D341Med (cell line): ENCODE measurements at places on chromosomes 6 and 20.
A peak's percentile ranks its signal among the peaks of the same experiment; 100 is the strongest.

- DNase-seq, result no peak
These were observed 269.9 kb upstream of the AGPAT4 start for GRCh38 chr6:161543684-161544309.

GRCh38 chr6:157997893-157998608 is 16.4 kb downstream of the SYNJ2 start:
- DNase-seq, result no peak

- DNase-seq, result no peak
These were observed 568.0 kb upstream of the MARCKS start for GRCh38 chr6:113289166-113289565.

DNA sequence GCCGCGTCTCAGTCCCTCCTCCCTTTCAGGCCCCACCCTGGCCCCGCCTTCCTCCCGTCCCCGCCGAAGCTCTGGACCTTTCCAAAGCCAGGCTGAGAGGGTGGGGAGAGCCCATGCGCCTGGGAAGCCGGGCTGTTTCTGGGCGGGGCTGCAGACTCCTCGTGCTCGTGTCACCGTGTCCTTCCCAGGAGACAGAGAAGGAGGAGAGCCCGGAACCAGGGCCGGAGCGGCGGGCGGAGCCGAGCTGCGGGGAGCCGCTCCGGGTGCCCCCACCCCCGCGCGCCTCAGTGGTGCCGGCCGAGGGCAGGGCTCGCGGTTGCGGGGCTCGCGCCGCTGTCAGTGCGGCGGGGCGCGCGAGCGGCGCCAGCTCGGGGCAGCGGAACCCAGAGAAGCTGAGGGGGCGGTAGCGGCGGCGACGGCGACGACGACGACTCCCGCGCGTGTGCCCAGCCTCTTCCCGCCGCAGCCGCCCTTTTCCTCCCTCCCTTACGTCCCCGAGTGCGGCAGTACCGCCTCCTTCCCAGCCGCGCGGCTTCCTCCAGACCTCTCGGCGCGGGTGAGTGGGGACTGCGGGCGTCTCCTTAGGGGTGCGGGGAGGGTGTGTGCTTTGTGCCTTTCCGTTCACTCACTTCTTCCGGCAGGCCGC is at the start of gene RALY:
TSS of gene RALY (plus strand) at position 336 of the 646 bp plus-strand sequence. CDS start 78,164 bp downstream, outside the sequence.
- peak; percentile 95 for DNase-seq

GRCh38 chr6:164200071-164200470 is 785.6 kb downstream of the QKI start:
- DNase-seq, result no peak

DNA sequence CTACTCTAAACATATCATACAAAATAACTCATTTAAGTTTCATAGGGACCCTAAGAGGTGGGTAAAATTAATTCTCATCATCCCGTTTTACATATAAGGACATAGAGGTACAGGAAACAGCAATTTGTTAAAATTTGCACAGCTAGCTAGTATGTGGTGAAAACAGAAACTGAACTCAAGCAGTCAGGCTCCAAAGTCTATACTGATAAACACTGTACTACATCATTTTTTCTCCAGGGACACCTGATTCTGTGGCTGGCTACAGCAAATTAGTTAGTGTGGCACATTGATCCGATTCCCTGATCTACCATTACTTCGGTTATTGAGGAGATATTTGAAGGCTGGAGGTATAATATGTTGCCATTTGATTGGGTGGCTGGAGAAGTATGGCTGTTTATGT is 36.2 kb upstream of the E2F3 start:
- DNase-seq, result no peak

GRCh38 chr6:53979468-53980067 is 131.7 kb upstream of the MLIP start:
- DNase-seq, result peak; percentile 41

DNA sequence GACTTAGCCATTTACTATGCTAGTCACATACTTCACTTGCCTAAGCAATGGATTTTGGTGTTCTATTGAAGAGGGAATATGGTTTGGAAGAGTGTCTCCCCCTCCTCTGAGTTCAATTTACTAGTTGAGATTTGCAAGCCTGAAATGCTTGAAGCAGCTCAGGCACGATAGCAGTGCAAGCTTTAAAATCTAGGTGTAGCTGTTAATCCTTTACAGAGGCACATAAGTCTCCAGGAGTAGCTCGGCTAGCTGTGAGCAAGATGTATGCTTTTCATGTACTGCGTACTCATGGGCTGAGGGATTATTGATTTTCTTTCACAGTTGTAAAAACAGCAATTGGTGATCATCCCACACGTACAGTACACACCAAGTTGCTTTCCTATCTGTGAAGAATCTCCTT is 726 bp downstream of the FLRT3 start:
- no peak for DNase-seq

- DNase-seq, result no peak
These were observed 44.6 kb upstream of the NFATC2 start for GRCh38 chr20:51587145-51587544.

DNA sequence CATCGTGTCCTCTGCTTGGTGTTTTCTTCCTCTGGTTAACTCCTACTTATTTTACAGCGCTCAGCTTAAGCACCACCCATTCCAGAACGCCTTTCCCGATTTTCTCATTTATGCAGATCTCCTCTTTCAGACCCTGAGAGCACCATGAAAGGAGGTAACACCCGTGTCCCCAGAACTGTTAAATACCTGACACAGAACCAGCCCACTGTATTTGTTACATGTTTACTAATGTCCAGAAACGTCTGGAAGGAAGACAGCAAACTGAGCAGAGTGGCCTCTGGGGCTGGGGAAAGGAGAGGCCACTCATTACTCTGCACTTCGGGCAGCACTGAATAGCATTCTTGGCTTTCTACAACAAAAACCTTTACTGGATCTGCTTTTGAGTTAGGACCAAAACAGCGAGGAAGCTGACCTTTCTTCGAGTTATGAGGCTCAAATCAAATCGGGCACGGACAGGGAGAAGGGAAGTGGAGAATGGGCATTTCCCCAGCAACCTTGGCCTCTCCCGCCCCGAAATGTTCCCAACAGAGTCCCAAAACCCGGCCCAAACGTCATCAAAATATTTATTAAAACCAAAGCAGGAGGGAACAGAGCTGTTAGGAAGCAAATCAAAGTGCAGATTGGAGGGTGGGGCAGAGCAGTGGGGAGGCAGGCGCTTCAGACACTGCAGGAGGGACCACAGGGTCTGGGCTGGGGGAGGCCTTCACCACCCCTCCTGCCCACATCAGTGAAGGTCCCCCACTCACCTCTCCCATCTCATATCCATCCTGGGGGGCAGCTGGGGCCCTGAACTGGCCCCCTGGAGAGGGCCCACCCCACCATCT is 1.1 kb upstream of the NECAB3 start:
- DNase-seq, result no peak

GRCh38 chr6:51024126-51024525 is 205.5 kb downstream of the TFAP2B start:
- no peak for DNase-seq

DNA sequence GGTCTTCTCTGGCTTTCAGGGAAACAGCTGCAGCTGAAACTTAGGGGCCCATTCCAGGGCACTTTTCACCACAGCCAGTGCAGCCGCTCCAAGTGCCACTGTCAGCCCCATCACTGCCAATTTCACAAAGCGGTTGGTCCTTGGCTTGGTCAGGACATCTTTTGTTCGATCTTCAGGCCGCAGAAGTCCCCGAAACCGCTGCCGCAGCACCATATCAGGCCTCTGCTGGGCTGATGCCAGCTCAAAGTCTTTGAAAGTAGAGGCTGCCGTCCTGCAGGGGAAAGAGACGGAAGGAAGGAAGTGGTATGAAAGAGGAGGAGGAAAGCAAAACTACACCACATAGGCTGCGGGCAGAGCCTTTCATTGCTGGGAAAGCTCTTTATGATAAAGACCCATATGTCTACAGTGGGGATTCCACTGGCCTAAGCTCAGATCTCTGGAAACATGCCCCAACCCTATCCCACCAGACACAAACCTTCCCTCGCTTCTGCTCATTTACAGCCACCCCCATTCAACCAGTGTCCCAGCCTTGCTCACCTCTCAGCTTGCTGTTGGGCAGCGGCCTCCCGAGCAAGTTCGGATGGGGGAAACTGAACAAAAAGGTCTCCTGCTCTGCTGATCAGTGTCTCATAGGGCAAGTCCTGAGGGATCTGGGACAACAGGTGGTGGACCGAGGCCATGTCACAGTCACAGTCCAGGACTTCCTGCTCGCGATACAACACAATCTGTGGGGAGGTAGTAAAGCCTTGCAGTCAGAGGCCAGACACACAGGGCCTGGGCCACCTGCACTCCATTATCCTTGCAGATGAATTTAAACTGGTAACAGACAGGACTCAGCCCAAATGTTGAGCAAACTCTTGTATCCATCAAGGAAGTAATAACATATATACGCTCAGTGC is 23.5 kb downstream of the TBC1D20 start:
- no peak for DNase-seq

DNA sequence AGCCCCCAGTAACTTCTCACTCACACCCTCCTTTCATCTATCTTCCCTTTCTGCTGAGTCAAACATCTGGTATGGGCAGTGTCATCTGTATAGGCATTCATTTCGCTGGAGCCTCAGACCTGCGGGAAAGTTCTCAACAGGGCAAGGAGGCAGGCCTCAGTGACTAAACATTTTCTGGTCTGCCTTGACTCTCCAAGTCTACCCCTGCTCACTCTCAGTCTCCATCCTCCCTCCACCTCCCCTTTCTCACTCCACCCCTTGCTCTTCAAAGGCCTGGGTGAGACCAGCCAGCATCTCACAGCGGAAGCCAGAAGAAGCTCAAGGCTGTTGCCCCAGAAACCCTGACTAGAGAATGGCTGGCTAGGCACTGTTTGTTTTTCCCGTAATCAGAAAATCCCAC is 105.0 kb upstream of the BEND6 start:
- no peak for DNase-seq

GRCh38 chr6:108563292-108563691 is 2.6 kb downstream of the FOXO3 start:
- DNase-seq, result no peak

DNA sequence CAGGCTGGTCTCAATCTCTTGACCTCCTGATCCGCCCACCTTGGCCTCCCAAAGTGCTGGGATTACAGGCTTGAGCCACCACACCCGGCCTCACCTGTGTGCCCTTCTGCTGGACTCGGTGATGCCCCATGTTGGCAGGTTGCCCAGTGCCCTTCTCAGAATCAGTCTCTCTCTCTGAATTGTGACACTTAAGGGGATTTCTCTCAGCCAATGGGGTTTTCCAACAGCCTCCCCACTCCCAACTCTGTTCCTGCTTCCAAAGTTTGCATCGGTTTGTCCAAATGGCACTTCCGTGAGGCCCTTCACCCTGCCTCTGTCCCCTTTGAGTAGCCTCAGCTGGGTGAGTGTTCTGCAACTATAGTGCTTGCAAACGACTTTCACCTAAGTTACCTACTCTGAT is 3.1 kb upstream of the MRPS10 start:
- DNase-seq, result no peak

GRCh38 chr20:18623156-18623910 is 35.5 kb downstream of the DTD1 start:
- no peak for DNase-seq

DNA sequence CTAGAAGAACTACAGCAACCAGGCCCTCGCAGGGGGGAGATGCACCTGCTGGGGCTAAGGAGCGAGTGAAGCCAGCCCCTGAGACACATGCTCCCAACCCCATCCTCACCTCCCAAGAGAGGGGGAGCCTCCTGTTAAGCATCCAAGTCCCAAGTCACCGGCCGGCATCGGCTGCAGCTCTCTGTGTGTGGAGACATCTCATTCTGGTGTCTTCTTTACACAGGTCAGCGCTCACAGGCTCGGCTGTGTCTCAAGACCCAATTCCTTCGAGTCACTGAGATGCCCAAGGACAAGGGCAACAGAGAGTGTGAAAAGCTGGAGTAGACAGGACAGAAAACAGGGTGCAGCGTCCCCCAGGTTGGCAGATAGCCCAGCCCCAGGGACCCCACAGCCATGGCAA is 21.1 kb upstream of the MRGBP start:
- DNase-seq, result no peak

- no peak for DNase-seq
These were observed 92.1 kb downstream of the CDH26 start for GRCh38 chr20:60050193-60050947.

GRCh38 chr6:167965592-167966539 is 31.6 kb upstream of the KIF25 start:
- DNase-seq, result no peak

GRCh38 chr20:23143098-23143497 is 57.0 kb upstream of the CD93 start:
- DNase-seq, result no peak

- DNase-seq, result no peak
These were observed 198.8 kb upstream of the PREP start for GRCh38 chr6:105601541-105602236.

- no peak for DNase-seq
These were observed 44.1 kb downstream of the TMEM14B start for GRCh38 chr6:10791673-10792072.

DNA sequence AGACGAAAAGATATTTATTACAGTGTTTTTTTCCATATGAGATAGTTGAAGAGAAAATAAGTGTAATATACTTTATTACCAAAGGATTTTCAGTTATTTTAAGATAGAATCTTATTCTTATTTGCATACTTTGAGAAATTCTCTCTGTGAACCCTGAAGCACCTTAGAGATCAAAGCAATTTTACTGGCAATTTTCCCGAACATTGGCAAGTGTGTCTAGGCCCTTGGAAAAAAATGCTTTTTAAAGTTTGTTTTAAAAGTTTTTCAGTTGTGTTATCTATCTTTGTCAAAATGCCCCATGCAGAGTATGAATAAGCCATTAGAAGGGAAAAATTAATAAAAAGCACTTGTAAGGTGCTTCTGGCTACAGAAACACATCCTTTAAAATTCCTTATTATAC is 276.8 kb upstream of the HSF2 start:
- no peak for DNase-seq

DNA sequence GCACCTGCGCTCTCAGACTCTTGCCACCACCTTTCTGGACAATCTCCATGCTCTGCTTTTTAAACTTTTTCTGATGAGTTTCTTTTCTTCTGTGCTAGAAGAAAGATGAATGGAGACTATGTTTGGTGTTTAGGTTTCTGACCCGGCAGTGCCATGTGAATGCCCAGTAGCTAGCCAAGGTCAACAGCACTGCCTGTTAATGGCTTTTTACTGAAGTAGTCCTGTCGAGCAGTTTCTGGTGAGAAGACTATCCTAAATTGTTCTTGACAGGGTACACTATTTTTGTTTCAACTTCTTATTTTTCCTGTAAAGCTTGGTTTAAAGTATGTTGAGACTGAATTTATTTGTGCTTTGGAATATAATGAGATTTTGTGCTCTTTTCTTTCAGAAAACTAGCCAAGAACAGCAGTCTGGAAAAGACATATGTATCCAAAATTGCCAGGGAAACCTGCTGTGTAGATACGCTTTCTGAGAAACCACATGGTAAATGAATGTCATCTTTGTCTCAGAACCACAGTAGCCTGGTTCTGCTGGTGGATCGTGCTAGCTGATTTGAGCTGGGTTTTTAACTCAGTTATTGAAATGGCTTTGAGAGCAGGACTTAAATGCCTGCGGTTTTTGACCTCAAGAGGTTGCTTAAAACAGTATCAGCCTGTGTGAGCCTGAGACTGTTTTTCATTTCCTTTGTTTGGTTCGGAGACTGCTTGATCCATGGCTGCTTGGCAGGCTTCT is 48.1 kb downstream of the KCNS1 start:
- no peak for DNase-seq

- no peak for DNase-seq
These were observed 231.2 kb upstream of the FKBP1C start for GRCh38 chr6:62980093-62980492.
